ENCODE measurements at places on chromosomes 12 and 14. TPM values are rescaled to one million over a fixed set of nuclear protein-coding genes. Genes with fewer than 3 reads are reported as not detected.

The DNAH10 gene
- total RNA-seq, result 0.35 TPM

The BLTP3B gene
- total RNA-seq, result 6.2 TPM

The TMEM179 gene
- 0.35 TPM for total RNA-seq

The TAS2R42 gene
- total RNA-seq, result not detected

The BLOC1S1 gene
- 145 TPM for total RNA-seq

The WDR89 gene
- 10.8 TPM for total RNA-seq

The NRDE2 gene
- 8.6 TPM for total RNA-seq

All from A549 treated with RU486 at 1 μM for 4 hours (cell line).